Lower lobe of right lung (tissue), 2 donors: ENCODE measurements at places on chromosomes 7 and 10. TPM values are rescaled to one million over a fixed set of nuclear protein-coding genes. Genes with fewer than 3 reads are reported as not detected.

Gene MACC1
- total RNA-seq, result 24.7 TPM

Gene CNPY1
- total RNA-seq, result not detected

Gene PAX4
- not detected for total RNA-seq

Gene HPS6
- total RNA-seq, result 21.8 TPM

Gene C7orf57
- total RNA-seq, result 1.6 TPM

Gene LHPP
- 17.8 TPM for total RNA-seq

Gene LIPK
- total RNA-seq, result not detected

Gene AS3MT
- total RNA-seq, result 1.9 TPM

Gene MINDY4
- total RNA-seq, result 13.8 TPM

Gene CH25H
- total RNA-seq, result 4.4 TPM

DNA sequence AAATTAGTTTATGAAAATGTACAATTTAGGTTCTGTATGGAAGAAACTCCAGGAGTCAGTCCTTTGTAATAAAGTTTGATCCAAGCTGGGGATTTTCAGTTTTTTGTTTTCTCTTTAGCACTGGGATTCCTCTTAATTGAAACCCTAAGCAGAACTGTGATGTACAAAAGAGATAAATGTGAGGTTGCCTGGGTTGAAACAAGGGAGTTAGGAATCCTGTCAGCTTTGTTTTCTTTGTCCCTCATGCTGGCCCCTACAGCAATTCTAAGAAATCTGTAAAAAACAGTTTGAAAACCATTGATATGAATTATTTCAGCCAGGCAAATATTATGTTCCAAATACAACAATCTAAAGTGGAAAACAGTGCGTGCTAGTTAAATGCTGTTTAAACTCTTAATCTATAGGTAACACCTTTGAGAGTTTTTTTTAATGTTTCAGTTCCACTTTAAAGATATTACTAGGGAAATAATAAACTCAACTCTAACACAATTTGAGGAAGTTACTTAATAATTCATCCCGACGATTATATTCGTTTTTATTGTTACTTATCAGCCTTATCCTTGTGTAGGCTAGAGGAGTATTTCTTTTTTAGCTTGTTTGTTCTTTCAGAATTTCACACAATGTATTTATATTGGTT lies 65.3 kb downstream of the SGCE start:
- H3K27me3 ChIP-seq, result no peaks in the 10 kb centered on the region
- peaks cover 3% of the 10 kb centered on the region for H3K36me3 ChIP-seq
- H3K27ac ChIP-seq, result no peak overlapping the region
- H3K4me3 ChIP-seq, result no peak overlapping the region
- no peak for DNase-seq

DNA sequence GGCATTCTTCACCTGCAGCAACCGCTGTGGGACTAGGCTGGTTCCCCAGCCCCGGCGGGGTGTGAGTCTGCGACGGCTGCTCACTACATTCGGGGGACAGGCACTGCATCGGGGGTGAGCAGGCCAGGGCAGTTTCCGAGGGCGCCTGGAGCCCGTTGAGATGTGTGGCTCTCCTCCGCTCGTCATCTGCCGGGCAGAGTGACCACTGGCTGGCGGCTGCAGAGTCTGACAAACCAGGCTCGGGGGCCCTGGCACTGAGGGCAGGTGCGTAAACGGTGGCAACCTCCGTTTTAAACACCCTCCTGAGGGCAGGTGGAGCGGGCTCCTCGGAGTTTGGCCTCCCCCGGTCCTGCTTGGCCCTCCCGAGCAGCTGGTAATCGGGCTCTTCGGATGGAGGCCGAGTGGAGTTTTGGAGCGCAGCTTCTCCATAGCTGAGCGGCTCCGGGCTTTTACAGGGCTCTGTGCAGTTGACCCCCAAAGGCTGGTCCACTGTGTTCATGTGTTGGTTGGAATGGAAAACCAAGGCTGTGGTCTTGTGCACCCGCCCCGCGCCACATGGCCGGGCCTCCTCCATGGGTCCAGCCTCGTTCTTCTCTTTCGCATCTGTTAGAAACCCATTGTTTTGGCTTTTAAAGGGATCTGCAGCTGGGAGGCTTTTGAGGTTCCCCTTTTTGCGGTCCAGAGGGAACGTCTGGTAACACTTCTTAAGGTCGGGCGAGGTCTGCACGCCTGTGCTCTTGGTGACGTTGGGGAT lies 20.9 kb downstream of the INSYN2A start:
- H3K27ac ChIP-seq, result no peak overlapping the region
- H3K4me3 ChIP-seq, result no peak overlapping the region
- DNase-seq, result no peak

- no peak overlapping the region for H3K27ac ChIP-seq
- DNase-seq, result no peak
- H3K4me3 ChIP-seq, result no peak overlapping the region
- H3K27me3 ChIP-seq, result no peaks in the 10 kb centered on the region
- H3K4me1 ChIP-seq, result peaks cover 53% of the 10 kb centered on the region
Measured at GRCh38 chr7:129866251-129866650, 86.5 kb downstream of the UBE2H start.

DNA sequence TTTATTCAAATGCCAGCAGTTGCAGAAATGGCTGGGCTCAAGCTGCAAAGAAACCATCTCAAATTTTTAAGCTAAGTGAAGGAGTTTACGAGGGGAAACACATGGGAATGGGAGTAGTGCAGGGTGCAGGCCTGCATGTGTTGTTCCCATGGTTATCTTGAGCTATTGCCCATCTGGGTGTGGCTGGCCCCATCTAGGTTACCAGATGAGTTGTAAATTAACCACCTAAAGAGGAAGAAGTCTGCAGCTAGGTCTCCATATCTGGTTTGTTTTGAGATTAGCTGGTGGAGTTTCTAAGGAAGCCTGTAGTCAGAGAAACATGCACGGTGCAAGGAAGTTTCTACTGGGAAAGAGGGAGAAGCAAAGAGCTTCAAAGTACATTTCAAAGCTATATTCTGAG lies 23.3 kb upstream of the STEAP2 start:
- no peaks in the 10 kb centered on the region for H3K4me1 ChIP-seq
- no peak overlapping the region for H3K27ac ChIP-seq
- H3K4me3 ChIP-seq, result no peak overlapping the region
- H3K27me3 ChIP-seq, result no peaks in the 10 kb centered on the region
- H3K36me3 ChIP-seq, result no peaks in the 10 kb centered on the region
- DNase-seq, result no peak

GRCh38 chr7:42869131-42870020 lies 42.5 kb downstream of the C7orf25 start:
- no peak overlapping the region for H3K4me3 ChIP-seq
- DNase-seq, result no peak
- no peaks in the 10 kb centered on the region for H3K4me1 ChIP-seq
- no peaks in the 10 kb centered on the region for H3K36me3 ChIP-seq
- no peak overlapping the region for H3K27ac ChIP-seq

GRCh38 chr7:45196374-45196773 lies 38.8 kb downstream of the RAMP3 start:
- no peaks in the 10 kb centered on the region for H3K36me3 ChIP-seq
- no peak for DNase-seq

- no peaks in the 10 kb centered on the region for H3K36me3 ChIP-seq
- peaks cover 80% of the 10 kb centered on the region for H3K27me3 ChIP-seq
- H3K27ac ChIP-seq, result no peak overlapping the region
Measured at GRCh38 chr10:110648692-110649346, 4.7 kb downstream of the RBM20 start.

DNA sequence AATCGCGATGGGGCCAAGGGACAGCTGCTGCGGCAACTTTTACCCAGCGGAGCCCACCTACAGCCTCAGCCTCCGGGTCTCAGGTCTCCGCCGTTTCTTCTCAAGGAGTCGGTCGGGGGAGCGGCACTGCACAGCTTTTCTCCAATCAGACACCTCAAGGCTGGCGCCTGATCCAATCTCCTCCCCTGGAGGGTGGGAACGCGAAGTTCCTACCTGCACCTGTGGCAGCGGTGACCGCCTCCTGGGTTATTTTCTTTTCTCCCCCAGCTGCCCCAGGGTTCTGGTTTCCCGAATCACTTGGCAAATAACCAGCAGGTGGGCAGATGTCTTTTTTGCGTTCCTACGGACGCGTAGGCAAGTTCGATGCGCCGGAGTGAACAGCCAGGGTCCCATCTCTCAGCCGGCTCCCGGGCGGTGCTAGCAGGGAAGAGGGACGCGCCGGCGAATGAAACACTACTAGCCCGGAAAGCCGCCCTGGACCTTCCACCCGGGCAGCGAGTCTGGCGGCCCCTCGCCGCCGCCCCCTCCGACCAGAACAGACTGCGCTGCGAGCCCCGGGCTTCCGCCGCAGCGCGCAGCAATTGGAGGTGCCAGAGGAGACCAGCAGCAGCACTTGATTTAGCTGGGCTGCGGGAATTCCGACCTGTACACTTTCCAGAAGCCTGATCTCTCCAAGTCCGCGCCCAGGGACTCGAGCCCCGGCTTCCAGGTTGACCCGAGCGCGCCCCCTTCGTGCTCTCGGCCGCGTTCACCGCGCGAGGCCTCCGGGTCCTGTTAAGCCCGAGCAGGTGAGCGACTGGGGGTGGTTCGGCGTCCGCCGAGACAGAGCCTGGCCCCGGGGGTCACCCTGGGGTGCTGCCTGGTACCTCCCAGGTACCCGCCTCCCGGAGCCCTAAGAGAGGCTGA lies at the start of gene PRR15:
PRR15 (plus strand) TSS at position 246 of the 906 bp plus-strand sequence. CDS start 2,495 bp downstream, outside the sequence.
- H3K36me3 ChIP-seq, result no peaks in the 10 kb centered on the region
- H3K4me3 ChIP-seq, result peak within 1 kb of the TSS; percentile 60
- peaks cover 43% of the 10 kb centered on the region for H3K4me1 ChIP-seq
- peak within 1 kb of the TSS; percentile 65 for H3K27ac ChIP-seq
- DNase-seq, result peak; percentile 59

GRCh38 chr7:138458576-138459412 lies 1.3 kb upstream of the TRIM24 start:
- H3K27me3 ChIP-seq, result no peaks in the 10 kb centered on the region
- no peak overlapping the region for H3K4me3 ChIP-seq
- H3K27ac ChIP-seq, result no peak overlapping the region
- no peak for DNase-seq
- peaks cover 11% of the 10 kb centered on the region for H3K4me1 ChIP-seq
- no peaks in the 10 kb centered on the region for H3K36me3 ChIP-seq

DNA sequence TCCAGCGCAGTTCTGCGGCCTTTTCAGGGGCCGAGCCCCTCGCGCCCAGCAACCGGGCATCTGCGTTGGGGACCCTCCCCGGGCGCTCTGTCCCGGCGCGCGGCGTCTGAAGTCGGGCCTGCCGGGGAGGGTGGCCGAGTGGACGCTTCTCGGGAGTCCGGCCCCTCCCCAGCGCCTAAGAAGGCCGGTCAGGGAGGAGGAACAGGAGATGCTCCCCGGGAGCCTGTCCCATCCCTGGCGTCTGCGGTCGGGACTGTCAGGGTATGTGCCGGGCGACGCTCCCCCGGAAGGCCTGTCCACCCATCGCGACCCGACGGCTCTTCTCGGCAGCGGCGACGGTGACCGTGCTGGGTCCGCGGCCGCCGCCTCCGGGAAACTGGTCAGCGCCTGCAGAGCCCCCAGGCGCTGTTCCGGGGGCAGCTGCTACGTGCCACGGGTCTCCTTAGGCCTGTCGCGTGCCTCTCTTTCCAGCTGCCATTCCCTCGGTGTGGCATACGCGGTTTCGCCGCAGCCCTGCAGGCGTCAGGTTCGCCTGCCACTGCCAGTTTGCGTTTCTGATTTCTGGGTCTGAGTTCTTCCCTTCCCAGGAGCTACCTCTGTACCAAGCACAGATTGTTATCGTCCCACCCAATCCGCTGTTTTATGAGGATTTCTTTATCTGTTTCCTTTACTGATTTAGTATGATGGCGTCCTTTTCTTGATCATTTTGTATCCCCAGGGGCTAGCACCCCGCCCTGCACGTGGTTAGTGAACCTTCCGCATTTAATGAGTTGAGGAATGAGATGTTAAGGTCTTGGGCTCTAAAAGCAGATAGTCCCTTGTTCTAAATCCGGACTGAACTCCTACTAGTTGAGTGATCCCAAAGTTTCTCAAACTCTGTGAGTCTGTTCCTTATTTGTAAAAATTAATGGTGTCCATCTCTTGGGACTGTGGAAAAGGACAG lies 782 bp downstream of the IFIT5 start:
- peaks cover 64% of the 10 kb centered on the region for H3K4me1 ChIP-seq
- peak overlapping the region; percentile 93 for H3K27ac ChIP-seq
- peak; percentile 68 for DNase-seq
- peaks cover 17% of the 10 kb centered on the region for H3K36me3 ChIP-seq
- H3K4me3 ChIP-seq, result peak overlapping the region; percentile 76

DNA sequence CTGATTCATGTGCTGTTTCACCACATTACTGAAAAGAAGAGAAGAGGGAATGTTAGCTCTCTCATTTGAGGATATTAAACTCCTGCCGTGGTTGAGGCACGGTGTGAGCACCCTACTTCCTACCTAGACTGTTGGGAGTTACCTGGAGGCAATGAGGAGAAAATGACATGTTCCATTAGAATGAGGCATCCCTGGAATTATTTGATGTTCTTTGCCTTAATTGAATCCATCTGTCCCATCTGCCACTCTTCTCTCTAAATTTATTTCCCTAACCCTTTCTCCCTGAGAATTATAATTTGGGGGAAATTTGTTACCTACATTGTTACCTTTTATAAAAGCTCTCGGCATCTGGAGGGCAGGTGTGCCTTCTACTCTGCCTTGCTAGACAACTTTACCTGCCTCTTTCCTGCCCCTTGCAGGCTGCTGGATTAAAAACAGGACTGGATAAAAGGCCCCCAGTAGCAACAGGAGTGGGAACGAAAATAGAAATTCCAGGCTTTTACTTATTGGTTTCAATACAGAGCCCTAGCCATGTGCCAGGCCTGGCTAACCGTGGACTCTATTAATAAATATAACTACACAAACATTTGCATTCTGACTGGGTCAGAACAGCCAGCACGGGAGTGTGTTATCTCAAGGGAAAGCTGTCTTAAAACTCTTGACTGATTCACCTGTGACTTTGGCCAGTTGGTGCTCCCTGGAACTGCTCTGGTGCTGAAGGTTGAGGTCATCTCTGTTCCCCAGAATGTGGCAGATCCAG lies 4.4 kb upstream of the ATXN7L1 start:
- H3K27ac ChIP-seq, result no peak overlapping the region
- DNase-seq, result no peak
- H3K4me3 ChIP-seq, result no peak overlapping the region
- H3K36me3 ChIP-seq, result no peaks in the 10 kb centered on the region

DNA sequence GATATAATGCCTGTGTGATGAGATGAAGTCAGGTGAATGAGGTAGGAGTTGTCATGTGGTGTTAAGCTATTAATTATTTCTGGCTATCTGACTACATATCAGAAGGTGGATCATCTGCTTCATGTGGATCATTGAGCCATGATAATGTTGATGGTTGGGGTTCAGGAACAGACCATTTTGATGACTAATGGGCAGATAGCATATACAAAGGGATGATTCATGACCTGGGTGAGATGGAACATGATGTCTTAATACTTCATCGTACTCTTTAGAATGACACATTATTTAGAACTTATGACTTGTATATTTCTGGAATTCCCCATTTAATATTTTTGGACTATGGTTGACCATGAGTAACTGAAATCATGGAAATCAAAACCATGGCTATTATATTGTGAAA lies 155.1 kb downstream of the OR13A1 start:
- no peaks in the 10 kb centered on the region for H3K36me3 ChIP-seq
- H3K27ac ChIP-seq, result no peak overlapping the region
- no peaks in the 10 kb centered on the region for H3K4me1 ChIP-seq
- no peak overlapping the region for H3K4me3 ChIP-seq
- no peaks in the 10 kb centered on the region for H3K27me3 ChIP-seq

- H3K27ac ChIP-seq, result no peak overlapping the region
- DNase-seq, result no peak
- no peak overlapping the region for H3K4me3 ChIP-seq
- H3K36me3 ChIP-seq, result no peaks in the 10 kb centered on the region
- peaks cover 5% of the 10 kb centered on the region for H3K4me1 ChIP-seq
- no peaks in the 10 kb centered on the region for H3K27me3 ChIP-seq
Measured at GRCh38 chr7:41012041-41012440, 690.8 kb downstream of the INHBA start.

GRCh38 chr7:137462847-137463246 lies 119.3 kb upstream of the PTN start:
- no peaks in the 10 kb centered on the region for H3K27me3 ChIP-seq
- no peak overlapping the region for H3K4me3 ChIP-seq
- no peaks in the 10 kb centered on the region for H3K4me1 ChIP-seq
- no peaks in the 10 kb centered on the region for H3K36me3 ChIP-seq
- no peak for DNase-seq
